ENCODE measurements at places on chromosomes 4 and X. TPM values are rescaled to one million over a fixed set of nuclear protein-coding genes. Genes with fewer than 3 reads are reported as not detected.

DNA sequence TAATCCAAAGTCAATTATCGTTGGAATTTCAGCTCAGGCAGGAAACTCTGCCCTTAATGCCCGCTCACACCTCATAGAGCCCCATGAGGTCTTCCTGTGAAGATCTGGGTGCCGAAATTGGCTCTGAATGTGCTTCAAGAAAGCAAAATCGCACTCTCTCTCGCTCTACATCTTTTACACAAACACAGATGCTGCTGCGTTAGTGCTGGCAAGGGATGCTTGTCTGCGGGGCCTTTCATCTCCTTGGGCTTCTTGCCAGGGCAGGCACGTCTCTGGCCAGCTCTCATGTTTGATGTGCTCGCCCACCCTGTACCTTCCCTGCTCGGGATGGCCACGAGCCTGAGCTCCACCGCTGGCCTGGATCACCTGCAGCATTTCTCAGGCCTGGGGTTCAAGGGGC, 66.5 kb downstream of the CLCN4 start:
- DNase-seq = no peak

ZCCHC12 gene
- total RNA-seq = not detected

DNA sequence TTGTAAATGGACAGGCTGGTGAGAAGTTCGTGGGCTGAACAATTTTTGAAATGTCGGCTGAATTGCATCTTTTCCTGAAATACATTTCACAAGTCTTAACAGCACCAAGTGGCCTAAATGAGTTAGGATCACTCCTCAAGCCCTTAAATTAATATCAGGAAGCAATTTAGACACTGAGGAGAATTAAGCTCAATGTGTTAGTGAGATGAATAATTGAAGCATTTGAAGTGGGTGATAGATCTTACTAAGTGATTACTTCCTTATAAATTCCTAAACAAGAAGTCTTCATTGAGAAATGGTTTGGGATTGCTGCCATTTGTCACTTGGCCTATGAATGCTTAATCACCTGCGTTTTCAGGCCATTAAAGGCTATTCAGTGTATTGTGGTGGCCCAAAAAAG, 116.8 kb downstream of the NAA11 start:
- no peak for DNase-seq

DNA sequence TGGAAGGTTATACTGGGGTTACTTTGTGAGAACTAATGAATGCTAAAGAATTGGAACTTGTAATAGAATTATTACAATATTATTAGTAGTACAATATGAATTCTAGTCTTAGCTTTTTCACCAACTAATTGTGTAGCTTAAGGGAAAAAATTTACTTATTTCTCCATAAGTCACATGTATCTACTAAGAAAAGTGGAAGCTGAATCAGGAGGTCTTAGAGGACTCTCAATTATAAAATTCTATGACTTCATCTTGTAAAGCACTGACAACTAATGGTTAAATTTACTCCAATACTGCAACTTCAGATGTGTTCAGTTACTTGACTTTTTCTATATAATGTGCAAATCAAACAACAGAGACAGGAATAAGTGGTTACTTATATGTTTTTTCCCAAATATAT, 899 bp upstream of the TMPRSS11D start:
- DNase-seq = no peak

- DNase-seq = no peak
Observed at GRCh38 chr4:85565761-85566480, 91.0 kb downstream of the ARHGAP24 start.

DNA sequence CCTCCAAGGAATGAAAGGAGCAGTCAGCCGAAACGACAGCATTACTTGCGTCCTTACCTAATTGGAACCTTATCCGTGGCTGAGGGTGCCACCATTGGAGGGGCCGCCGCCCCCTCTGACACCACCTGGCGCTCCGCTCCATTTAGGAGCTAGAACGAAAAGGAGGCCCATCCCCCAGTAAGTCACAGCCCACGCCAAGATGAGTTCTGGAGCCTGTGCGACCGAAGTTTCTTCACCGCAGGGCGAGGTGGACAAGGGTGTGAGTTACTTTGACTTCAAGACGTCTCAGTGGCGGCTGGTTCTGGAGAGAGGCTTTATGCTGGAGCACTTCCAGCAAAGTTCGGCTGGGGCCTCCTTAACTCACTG, 729 bp upstream of the IRF2 start:
- DNase-seq = peak; percentile 61

SPIN4 gene
- total RNA-seq = 9.9 TPM

DNA sequence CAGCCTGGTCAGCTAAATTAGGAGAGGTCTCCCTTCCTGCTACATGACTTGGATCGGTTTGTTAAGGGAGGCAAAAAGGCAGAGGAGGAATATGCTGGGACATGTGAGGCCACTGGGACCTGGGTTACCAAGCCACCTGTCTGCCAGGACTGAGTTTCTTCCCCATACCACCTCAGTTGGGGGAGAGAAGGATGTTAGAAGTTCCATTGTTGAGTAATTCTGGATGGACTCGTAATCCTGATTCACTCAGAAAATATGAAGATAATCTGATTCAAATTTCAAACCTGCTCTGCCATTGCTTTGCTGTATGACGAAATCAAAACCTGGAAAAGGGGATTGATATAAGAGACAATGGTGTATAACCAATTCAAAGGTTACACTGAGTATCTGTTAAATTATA, 97.4 kb upstream of the S100G start:
- no peak for DNase-seq

GRCh38 chrX:139639253-139639652, 68.7 kb downstream of the MCF2 start:
- DNase-seq = no peak

DNA sequence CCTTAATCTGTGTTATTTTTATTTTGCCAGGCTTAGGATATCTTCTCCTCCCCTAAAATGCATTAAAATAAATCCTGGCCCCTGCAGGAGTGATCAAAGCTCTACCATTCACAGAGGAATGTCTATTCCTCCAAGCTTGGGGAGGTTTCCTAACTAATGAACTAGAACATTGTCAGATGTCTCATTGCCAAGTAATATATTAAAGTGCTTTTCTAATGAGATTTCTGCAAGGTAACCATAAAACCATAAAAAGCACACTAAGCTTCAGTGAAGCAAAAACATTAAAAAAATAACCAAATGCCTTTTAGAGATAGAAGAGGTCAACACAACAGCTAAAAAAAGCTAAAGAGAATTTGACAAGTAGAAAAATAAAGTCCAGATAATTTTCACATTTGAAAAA, 34.8 kb downstream of the IGFBP7 start:
- DNase-seq = no peak

DAPP1 gene
- 19.6 TPM for total RNA-seq

GRCh38 chr4:139229534-139230039, 50.4 kb downstream of the MGARP start:
- no peak for DNase-seq

S100G gene
- not detected for total RNA-seq

BST1 gene
- total RNA-seq = 0.91 TPM

DNA sequence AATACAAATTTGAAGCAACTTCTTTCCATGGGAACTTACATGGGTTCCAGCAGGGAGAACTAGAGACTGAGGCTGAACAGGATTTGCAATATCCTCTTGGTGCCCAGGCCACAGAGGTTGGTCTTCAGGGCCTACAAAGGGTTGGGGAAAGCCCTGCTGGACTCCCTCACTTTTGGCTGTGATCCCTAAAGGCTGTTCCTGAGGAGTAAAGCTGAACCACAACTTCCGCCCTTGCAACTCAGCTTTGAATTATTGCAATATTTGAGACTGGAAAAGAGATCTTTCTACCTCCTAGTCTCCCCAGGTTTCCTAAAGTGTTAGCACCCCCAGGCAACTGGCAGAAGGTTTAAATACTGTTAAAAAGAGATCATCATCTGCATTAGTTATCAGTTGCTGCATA, 26.9 kb downstream of the DCHS2 start:
- no peak for DNase-seq

- DNase-seq = no peak
Observed at GRCh38 chr4:121377076-121377475, 3.7 kb downstream of the QRFPR start.

USP27X gene
- total RNA-seq = 3.5 TPM

GRCh38 chr4:25881193-25881592, 18.4 kb upstream of the SEL1L3 start:
- DNase-seq = no peak

DNA sequence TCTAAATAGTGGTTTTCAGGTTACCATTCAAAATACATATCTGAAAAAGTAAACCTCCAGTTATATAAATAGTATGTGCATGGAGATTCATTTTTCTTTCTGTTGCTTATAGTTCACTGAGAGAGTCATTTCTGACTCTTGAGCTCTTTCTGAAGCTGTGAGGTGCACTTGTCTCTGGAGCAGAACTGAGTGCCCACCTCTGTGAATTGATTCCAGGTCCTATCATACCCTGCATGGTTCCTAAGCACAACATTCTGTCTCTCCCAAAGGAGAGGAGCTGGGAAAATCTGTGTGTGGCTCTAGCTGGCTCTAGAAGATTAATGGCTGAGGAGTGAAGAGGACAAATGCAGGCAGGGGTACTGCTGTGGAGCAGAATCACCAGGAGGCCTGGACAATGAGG, 161.6 kb upstream of the HCCS start:
- no peak for DNase-seq

GLOD5 gene
- total RNA-seq = not detected

GRCh38 chrX:14056206-14056605, 26.5 kb upstream of the GEMIN8 start:
- no peak for DNase-seq
